Vagina (tissue), 2 donors: ENCODE measurements at places on chromosomes 12 and 14. TPM values are rescaled to one million over a fixed set of nuclear protein-coding genes. Genes with fewer than 3 reads are reported as not detected.

BEGAIN gene
- total RNA-seq, result 3.4 TPM

BCL2L14 gene
- total RNA-seq, result not detected

CLEC4C gene
- total RNA-seq, result not detected

VSIG10 gene
- 31.2 TPM for total RNA-seq

MIPOL1 gene
- total RNA-seq, result 24.8 TPM

OR10G2 gene
- not detected for total RNA-seq

KRT85 gene
- not detected for total RNA-seq

FAM222A gene
- total RNA-seq, result 1.5 TPM

CELA1 gene
- not detected for total RNA-seq

PLBD2 gene
- total RNA-seq, result 38.1 TPM
